ENCODE measurements at places on chromosomes 3 and 15.

- no peak for DNase-seq
Observed at GRCh38 chr3:197022405-197023231, 7.0 kb downstream of the MELTF start.

- DNase-seq: no peak
Observed at GRCh38 chr3:24589513-24589851, 94.8 kb upstream of the THRB start.

DNA sequence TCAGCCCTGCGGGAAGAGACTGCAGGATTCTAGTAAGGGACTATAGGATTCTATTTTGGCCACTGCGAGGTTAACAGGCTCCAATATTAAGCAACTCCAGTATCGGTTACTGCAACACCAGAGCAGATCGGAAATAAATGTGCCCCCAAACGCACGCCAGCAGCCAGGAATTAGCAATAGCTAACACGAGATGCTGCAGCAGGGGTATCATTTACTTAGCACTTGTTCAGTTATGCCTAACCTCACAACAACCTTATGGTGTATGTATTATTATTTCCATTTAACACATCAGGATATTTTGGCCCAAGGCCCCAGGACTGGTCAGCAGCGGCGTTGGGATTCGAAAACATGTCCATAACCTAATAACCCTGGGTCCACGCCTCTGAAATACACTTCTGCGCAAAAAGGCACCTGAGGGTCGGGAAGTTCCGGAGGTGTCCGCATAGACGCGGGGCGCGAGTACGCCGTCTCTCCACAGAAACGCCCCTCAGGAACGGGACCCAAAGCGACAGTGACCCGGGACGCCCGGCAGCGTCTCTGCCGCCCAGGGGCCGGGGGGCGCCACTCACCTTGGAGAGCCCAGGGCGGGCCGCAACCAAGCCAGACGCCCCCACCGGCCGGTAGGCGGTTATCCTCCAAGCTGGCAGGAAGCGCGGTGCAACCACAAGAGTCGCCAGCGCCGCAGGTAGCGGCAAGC lies 681 bp downstream of the PIK3CB start:
- DNase-seq: peak; percentile 29

DNA sequence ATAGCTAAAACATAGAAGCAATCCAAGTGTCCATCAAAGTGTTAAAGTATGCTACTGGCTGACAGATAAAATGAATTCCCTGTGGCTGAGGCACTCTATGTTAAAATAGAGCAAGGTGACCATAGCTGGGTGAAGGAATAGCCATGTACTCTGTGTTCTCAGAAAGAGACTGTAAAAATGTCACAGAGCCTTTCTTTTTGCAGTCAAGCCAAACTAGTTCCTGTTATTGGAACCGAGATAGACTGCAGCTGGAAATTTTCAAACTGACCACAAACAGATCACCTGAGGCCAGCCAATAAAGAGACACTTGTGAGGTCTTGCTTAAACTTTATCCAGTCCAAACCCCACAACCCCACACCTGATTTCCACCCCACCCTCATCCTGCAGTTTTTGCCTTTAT lies 422.8 kb upstream of the NAALADL2 start:
- no peak for DNase-seq

DNA sequence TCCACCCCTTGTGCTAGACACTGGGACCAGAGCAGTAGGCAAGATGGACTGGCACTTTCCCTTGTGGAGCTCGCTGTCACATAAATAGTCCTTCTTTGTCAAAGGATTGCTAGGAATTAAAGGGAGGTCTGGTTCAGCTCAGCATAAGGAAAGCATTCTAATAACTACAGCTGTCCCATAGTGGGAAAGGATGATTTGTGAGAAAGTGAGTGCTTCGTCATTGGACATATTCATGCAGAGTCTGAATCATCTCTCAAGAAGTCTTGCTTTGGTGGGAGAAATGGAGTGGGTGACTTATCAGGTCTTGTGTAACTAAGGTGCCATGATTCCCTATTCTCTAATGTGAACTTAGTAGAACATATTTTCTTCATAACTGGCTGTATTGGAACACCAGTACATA lies 14.7 kb downstream of the PPARG start:
- DNase-seq: no peak
